ENCODE measurements at places on chromosomes 2 and 18.

GRCh38 chr2:207121784-207122183 is 44.0 kb downstream of the KLF7 start:
- no peak for DNase-seq

DNA sequence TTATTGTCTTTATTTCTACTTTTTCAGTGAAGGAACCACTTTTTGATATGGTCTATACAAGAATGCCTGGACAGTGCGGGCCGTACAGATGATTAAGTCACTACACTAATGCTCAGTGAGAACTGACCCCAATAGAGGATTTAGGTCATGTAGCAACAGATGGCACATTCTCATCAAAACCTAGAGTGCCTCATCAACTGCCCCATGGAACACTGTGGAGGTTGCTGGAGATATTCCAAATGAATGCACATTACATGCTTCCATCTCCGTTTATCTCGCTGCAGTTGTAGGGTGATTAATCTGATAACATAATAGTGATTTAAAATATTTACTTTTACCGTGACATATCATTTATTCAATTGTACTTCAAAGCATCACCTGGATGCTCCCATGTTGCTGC is 41.8 kb upstream of the COPS8 start:
- no peak for DNase-seq

DNA sequence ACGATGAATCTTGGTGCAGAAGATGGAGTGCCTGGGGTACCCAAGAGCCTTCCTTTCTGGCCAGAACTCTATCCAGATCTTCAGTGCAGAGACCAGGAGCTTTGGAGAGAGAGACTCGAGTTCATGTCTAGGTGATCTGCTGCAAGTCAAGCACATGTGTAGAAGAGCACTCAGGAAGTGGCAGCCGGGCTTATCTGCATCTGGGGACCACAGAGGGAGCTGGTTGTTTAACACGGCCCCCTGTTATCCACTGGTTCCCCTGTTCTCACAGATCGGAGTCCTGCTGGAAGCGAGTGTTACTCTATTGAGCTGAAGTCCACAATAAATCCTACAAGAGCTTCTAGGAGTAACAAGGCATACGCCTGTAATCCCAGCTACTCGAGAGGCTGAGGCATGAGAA is 128.3 kb downstream of the ACOXL start:
- no peak for DNase-seq

- peak; percentile 41 for DNase-seq
These were observed 5.7 kb upstream of the SERPINB2 start for GRCh38 chr18:63881851-63882250.

DNA sequence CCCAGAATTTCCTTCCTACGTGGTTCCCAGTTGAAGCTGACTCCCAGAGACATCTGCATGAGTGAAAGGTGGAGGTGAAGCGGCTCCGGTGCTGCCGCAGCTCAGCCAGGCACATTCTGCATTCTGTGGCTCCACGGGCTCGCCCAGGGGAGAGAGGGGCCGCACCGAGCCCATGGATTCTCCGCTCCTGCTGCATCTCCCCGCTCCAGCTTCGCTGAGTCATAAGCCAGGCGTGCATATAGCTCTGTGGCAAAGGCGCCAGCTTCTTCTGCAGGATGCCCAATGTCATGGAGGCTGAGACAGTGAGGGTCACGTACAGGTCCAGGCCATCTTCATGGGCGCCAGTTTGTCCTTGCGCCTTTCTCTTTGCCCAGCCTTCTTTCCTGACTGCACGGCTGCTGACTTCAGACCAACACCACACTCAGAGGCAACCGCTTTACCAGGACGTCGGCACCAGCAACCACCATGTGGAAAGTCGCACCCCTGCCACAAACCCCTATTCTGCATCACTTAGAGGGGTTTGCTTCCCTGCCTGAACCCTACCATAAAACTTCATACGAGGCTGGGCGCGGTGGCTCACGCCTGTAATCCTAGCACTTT is 215.7 kb downstream of the MGAT5 start:
- no peak for DNase-seq

DNA sequence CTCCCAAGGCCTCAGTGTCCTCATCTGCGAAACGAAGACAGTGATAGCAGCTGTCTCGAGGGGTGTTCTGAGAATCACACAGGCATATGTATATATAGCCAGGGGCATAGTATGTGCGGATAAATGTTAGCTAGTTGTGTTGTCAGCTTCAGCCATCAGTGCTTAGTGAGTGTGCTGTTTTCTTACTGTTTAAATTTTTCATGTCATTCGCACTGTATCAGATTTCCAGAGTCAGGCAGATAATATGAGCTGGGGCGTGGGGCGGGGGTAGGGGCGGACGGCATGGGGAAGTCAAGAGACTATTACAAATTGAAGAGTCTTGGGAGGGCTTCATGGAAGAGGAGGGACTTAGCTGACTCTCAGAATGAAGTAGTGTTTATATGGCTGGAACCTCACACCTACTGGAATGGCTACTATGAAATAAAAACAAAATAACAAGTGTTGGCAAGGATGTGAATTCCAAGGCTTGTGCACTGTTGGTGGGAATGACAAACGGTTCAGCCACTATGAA is 7.0 kb downstream of the TRAPPC12 start:
- DNase-seq, result no peak

DNA sequence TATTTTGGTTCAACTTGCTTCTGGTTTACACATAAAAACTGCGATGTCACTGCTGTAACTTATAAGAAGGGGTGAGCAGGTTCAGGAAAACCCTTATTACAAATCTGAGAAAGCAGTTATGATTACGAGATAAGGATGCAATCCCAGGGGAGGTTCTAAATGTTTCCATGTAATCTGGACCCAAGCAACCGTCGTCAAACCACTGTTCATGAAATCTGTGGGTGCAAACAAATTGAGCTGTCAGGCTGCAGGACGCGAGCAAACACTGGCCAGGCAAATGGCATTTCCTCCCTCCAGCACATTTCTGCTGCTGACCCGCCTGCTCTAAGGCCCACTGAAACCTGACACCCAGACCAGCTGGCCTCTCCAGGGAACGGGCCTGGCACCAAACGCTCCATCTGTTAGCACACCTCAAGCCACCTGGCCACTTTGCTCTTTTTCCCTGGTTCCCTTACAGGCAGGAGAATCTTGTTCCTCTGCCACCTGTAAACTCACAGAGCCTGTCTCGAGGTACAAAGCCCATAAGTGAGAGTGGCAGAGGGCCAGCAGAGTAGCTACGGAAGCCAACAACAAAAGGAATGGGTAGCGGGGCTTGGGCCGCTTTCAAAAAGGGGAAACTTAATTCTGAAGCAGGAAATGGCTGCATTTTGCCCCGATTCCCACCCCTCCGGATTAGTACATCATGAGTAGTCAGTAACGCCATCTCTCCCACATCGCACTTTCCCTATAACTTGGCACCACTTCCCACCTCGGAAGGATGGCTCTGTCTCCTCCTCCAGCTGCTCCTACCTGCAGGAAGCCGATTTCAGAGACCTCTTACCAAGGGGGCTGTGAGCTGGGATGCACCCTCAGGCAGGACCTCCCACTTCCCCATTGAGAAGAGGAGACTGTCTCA is 26.5 kb downstream of the CRACDL start:
- peak; percentile 5 for DNase-seq

DNA sequence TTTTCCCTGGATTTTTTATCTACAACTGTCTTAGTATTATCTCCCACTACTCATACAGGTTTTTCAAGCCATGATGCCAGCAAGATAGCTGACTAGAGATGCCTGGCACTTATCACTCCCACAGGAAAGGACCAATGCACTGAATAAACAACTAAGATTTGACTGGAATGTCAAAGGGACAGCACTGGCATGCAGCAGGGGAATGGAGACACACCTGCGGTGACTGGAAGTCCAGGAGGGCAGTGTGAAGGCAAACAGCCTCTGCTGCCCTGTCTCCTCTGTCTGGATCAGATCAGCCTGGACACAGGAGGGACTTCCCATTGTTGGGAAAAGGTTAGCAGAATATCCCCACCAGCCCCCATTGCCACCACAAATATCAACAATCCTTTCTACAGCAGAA is 85.1 kb downstream of the TMEM237 start:
- no peak for DNase-seq

- DNase-seq, result no peak
These were observed 54.1 kb upstream of the THOC1 start for GRCh38 chr18:321865-322467.

GRCh38 chr2:121961761-121962160 is 206.3 kb downstream of the TSN start:
- DNase-seq, result no peak

- DNase-seq, result no peak
These were observed 129.1 kb downstream of the ARHGAP15 start for GRCh38 chr2:143258126-143258892.

DNA sequence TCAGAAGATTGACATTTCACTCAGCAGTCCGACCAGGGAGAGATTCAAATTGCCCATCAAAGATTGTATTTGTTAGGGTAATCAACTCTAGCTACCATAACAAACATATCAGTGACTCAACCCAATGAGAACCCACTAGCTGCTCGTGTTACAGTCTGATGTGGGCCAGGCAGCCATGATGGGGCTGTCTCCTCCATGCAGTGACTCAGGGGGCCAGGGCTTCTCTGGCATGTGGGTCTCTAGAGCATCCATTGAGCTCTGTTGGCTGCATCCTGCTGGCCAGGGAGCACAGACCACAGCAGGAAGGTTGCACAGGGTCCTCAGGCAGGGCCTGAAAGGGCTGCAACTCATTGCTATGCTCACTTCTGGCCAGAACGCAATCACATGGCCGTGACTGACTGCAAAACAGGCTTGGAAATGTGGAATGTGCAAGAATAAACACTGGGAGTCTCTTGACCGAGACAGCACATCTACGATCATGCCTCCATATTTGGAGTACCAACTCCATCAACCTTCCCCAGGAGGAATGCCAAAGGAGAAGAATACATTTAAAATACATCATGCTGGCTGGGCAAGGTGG is 216.8 kb downstream of the EIPR1 start:
- no peak for DNase-seq

DNA sequence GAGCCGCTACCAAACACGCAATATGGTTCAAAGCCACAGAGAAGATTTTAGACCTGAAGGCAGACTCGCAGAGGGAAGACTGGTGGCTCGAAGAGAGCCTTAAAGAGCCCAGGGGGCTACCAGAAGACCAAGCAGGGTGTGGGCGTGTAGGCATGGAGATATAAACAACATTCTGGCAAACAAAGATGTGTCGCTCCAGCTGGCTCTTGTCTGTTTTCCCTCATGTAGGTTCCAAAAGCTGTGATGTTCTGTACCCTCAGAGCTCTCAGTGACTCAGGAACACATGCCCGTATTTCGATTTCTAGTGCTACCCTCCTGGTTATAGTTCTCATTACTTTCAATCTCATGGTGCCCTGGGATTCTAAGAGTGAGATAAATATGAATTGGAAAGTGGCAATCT is 44.5 kb downstream of the DOCK10 start:
- no peak for DNase-seq

DNA sequence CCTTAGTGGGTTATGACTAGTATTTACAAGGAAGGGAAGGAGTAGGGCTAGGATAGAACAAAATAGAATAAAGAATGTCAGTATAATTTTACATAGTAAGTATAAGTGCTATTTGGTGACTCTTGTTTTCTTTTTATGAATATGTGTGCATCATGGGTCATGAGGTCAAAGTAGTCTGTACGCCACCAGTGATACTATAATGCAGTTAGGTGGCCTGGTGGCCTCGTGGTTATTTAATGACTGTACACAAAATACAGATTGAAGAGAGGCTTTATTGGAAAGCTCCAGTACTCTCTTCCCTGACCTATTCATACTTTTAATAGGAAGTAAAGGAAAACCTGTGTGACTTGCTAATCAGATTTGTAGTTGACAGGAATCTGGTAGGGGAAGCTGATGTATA is 27.3 kb downstream of the CAB39 start:
- no peak for DNase-seq

DNA sequence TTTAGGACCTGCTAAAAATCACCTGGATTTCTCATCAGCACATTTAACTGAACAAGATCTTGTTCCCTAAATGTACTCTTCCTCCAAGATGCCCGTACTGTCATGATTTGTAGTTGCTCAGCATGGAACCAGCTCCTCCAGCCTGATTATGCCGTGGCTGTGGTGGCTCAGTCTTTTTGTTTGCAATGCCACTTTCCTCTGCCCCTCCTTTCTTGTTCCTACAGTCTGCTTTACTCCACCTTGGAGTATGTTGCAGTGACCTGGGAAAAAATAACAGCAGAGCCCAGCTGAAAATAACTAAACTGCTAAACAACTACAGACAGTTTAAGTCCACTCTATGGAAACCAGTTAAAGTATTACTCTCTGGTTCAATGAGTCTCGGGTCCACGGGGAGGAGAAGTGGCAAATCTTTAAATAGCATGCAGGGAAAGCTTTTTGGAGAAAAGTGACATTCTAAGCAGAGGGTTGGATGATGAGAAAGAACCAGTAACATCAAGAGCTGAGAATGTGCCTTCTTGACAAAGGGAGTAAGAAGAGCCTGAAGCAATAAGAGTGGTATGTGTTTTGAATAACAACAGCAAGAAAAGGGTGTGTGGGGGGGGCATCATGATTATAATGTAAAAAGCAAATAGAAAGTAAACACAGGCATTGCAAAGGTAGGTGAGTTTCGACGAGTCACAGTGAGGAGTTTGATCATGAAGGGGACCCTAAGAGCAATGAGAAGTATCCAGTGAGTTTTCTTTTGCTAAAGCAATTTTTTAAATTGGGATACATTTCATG is 225.7 kb downstream of the TMX3 start:
- DNase-seq, result no peak

DNA sequence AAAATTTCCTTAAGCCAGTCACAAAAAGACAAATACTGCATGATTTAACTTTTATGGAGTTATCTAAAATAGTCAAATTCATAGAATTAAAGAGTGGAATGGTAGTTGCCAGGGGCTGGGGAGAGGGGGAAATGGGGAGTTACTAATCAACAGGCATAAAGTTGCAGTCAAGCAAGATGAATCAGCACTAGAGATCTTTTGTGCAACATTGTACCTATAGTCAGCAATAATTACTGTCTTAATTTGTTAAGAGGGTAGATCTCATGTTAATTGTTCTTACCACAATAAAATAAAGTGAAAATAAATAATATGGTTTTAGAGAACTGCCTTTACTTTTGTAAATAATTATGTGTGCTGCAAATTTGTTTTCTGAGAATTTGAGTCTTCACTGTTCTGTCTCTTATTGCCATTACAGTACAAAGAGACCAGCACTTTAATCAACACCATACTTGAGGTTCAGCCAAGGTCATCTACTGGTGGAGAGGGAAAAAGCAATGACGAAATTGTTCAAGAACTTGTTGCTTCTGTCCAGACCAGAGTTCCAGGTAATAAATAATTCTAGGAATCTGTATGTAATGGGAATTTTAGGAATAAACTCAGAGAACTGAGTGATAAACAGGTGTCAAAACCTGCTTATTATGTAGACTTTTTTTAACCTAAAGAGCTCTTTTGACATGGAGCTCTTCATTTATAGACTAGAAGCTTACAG is 75.5 kb downstream of the TRABD2A start:
- no peak for DNase-seq

GRCh38 chr2:135190799-135191198 is 138.7 kb downstream of the RAB3GAP1 start:
- DNase-seq, result no peak

GRCh38 chr2:86396291-86396785 is 44.8 kb upstream of the KDM3A start:
- peak; percentile 61 for DNase-seq

GRCh38 chr2:127047716-127048617 is 59.0 kb downstream of the BIN1 start:
- DNase-seq, result no peak

- no peak for DNase-seq
These were observed 20.2 kb downstream of the TTC21B start for GRCh38 chr2:165933211-165933910.

GRCh38 chr2:221571025-221571550 is 1.0 kb downstream of the EPHA4 start:
- DNase-seq, result no peak
